CD4-positive, alpha-beta T cell treated with Interleukin-4 for 1 hour (primary cell): ENCODE measurements at places on chromosomes 5 and 9.

DNA sequence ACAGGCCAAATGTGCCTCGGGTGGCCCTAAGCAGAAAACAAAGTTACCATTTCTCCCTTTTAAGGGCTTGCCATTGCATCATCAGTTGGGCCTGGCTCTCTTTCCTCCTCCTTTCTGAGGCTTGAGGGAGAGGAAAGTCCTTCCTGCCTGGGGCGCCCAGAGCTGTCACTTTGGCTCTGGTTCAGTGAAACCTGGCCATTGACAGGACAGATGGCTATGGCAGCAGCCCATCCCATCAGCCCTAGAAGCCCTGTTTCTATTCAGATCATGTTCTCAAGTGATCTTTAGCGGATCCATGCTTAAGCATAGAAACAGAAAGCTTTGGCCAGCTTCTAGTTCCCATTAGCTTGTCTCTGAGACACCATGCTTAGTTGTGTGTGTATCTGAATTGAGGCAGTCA lies 293.4 kb downstream of the YTHDC2 start:
- DNase-seq, result no peak

DNA sequence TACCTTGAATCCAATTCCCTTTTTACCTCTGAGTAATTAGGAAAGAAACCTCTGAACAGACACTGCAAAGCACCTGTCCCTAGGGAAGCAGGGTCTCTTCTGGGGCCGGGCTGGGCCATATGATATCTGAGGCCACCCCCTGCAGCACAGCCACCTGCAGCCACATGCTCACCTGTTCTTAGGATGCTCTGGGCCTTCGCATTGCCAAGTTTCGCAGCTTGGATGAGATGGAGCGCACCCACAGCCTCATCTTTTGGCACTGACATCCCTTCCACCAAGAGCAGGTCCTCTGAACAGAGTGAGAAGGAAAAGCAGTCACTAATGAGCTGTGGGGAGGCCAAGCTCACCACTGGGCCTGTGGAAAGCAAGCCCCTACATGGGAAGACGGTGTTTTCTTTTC lies 27.3 kb downstream of the CLTA start:
- no peak for DNase-seq

GRCh38 chr5:10446490-10446889 lies 4.8 kb downstream of the ROPN1L start:
- no peak for DNase-seq

- DNase-seq, result no peak
Observed at GRCh38 chr5:18097817-18098216, 463.6 kb downstream of the TAF11L14 start.

DNA sequence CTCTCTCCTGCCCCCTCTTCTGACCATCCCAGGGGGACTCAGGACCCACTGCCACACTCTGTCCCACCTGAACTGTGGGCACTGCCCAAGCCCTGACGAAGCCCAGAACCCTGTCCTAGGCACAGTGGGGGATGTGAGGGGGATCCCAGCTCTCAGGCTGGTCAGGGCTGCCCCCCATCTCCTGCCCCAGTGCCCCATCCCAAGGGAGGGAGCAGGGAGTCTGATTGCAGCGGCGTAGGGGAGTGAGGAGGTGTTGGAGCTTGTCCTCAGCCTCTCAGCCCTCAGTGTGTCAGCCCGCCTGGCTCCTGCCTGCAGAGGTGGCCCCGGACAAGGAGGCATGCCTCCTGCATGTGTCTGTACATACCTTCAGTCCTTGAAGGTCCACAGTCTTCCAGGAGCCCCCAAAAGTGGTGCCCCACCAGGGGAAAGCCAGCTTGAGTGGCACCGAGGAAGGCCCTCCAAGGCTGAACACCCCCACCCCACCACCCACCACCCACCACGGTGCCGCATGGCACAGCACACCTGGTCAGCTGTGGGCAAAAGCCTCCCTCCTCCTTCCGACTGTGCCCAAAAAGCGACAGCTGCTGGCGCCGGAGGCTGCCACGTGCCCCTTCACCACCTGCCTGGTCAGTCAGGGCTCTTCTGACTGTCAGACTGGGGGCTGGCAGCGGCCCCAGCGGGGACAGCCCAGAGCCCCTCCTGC lies 930 bp downstream of the SARDH start:
- no peak for DNase-seq

GRCh38 chr5:45648744-45649143 lies 47.4 kb downstream of the HCN1 start:
- no peak for DNase-seq

GRCh38 chr9:86577420-86578333 lies 223.5 kb upstream of the TUT7 start:
- no peak for DNase-seq

GRCh38 chr9:121219530-121219929 lies 17.9 kb upstream of the RAB14 start:
- DNase-seq, result no peak

- DNase-seq, result no peak
Observed at GRCh38 chr9:5559659-5560058, 49.3 kb downstream of the PDCD1LG2 start.

GRCh38 chr5:65961633-65962032 lies 35.3 kb downstream of the ERBIN start:
- no peak for DNase-seq

- DNase-seq, result no peak
Observed at GRCh38 chr9:99030092-99030511, 74.8 kb upstream of the TGFBR1 start.

DNA sequence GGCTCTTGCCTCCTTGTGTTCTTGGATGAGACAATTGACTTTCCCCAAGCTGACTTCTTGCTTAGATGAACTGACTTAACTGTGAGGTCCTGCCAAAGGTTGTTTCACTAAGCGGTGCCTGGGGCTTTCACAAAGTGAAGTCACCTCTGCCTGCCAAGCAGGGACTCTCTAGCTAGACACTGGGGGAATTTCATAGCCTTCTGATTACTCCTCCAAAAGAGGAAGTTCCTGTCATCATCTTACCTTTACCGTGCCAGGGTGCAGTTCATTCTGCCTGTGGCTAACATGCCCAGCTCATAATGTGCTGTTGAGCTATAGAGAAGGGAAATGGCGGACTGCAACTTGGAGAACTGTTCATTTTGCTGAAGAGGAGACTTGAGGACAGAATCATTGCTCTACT lies 472.0 kb upstream of the WWC1 start:
- no peak for DNase-seq

DNA sequence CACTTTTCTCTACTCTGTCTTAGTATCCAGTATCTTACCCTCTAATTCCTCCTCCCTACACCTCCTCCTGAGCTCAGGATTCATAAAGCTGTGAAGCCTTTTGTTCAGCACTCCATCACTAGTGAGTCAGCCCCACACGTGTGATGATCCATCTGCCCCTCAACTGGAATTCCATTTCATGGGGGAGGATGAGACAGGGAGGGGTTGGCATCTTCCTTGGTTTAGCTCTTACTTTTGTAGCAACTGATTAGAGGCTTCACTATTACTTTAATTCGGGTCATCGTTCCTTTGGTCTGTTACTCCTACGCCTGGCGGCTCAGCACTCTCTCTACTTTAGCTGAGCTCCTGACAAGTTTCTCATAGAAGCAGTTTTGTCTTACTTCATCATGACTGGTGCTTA lies 11.8 kb downstream of the BTNL8 start:
- no peak for DNase-seq

- DNase-seq, result no peak
Observed at GRCh38 chr5:59725392-59725767, 168.1 kb downstream of the PDE4D start.

- no peak for DNase-seq
Observed at GRCh38 chr5:38258319-38259061, at the start of gene EGFLAM. TSS of gene EGFLAM (plus strand) at chr5:38258559. CDS start at chr5:38258755, 196 bp downstream.

DNA sequence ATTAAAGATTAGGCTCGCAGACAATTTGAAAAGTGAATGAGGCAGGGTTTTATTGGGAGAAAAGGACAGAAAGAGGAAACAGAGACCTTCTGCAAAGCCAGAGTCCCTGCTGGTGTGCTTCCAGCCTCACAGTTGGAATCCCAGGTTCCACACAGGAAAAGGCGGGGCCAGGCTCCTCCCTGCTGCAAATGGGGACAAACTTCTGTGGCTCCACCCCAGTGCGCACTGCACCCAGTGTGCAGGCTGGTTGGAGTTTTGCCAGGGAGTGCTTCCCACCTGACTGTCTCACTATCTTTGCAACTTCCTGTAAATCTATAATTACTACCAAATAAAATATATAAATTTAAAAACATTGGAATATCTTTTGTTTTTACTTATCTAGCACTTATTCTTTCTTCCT lies 386.0 kb upstream of the GRIN3A start:
- no peak for DNase-seq

DNA sequence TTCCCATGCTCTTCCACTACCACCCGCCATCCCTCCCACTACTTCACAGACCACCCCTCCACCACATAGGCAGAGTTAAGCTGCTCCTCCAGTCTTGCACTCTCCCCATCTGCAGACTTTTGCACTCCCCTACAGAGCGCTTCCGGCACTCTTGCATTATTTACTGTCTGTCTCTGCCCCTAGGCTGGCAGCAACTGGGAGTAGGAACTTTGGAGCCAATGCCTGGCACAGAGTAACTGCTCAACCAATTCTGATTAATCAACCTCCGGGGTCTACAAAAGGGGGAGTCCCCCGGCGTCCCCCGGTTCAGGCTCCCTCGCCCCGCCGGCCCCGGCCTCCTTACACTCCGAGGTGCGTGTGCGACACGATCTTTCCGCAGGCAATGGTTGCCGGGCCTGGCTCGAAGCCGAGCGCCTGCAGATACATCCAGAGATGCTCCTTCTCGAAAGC lies 498 bp downstream of the HAUS6 start:
- no peak for DNase-seq

GRCh38 chr9:98438666-98439065 lies 183.2 kb upstream of the TBC1D2 start:
- DNase-seq, result no peak

- no peak for DNase-seq
Observed at GRCh38 chr5:141908796-141909195, 14.9 kb upstream of the DELE1 start.

GRCh38 chr9:92974161-92974661 lies 26.9 kb downstream of the FGD3 start:
- DNase-seq, result no peak

DNA sequence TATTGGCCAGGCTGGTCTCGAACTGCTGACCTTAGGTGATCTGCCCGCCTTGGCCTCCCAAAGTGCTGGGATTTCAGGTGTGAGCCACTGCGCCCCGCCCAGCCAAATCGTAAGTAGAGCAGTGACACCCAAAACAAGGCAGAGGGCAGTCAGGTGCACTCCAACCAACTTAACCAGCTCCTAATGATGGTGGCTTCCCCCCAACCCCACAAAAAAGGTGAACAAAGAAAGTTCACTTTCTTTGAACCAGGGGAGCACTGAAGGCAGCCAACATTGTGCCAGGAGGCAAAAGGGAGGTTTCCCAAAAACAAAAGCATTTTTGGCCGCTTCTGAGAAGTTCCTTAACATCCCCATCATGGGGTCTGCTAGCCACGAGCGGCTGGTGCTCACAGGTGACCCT lies 9.6 kb downstream of the GMCL2 start:
- no peak for DNase-seq

DNA sequence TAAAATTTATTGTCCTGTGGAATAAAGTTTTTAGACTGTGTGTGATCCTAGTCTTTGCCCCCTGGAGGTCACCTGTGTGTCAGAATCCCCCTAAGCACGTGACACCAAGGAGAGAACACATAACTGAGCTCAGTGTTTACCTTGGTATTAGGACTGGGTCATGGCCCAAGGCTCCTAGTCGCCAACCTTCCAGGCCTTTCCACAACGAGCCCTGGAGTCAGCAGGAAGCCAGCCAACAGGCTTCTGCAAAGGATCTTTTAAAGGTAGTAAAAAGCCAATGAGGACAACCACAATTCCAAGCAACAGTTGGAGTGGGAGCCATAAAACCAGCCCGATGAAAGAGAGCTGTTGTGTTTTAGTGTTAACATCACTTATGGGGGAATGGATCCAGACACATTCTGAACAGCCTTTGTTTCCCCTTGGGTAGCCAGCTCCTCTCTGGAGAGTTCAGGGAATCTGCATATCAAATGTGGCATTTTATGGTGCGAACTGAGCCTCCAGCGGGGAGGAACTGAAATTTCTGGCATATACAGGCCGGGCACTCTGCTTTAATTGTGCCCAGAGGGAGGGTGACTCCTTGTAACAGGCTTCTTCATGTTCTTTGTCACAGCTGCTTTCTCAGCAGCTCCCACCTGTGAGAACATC lies 239.9 kb downstream of the FSTL4 start:
- no peak for DNase-seq

- DNase-seq, result no peak
Observed at GRCh38 chr5:16025681-16026080, 153.9 kb downstream of the MARCHF11 start.

- no peak for DNase-seq
Observed at GRCh38 chr9:72427801-72428200, 62.8 kb upstream of the ZFAND5 start.
